Stimulated activated CD4-positive, alpha-beta T cell treated with anti-CD3 and anti-CD28 coated beads, Interleukin-15, amount 100 ng/mL, for 48 hours (primary cell): ENCODE measurements at places on chromosomes 6 and 20.
A peak's percentile ranks its signal among the peaks of the same experiment; 100 is the strongest.

DNA sequence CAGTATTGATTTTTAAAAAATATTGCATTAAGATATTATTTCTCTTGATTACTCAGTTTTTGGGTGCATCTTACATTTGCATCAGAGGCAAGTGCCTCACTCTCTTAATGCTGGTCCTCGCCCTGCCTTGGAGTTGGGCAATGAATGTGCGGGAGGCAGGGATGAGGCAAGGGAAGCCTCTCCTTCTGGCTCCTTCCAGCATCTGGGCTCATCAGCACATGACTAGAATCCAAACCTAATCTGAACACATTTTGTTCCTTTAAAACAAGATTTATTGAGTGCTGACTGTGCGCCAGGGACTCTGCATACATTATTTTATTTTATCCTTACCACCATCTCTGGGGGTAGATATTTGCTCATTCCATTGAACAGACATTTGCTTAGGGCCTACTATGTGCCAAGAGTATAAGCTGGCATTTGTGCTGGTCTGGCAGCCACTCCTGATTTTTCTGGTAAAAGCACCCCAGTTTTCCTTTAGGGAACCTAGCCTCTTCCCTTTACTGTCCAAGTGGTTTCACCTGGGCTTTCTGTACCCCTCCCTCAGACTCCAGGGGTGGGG is 71.9 kb upstream of the ZNFX1 start:
- no peak for DNase-seq

DNA sequence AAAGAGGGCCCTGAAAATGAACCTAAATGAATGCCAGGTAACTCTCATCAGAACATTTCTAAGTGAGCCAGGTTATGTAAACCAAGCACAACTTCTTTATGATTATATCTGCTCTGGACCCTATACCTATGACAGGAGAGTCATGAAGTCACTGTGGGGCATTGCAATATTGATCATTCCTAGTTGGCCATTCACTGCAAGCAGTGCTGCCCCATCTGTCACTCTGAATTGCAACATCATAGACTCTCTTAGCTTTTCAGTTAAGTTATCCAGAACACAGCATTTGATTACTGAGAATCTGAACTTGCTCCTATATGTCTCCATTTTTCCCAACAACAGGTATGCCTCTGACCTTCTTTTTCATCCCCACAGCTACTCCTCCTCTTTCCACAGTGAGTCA is 3.3 kb downstream of the COL21A1 start:
- DNase-seq = no peak

- no peak for DNase-seq
Observed at GRCh38 chr20:9093218-9093957, 24.5 kb downstream of the PLCB4 start.

GRCh38 chr20:25076731-25077609 is 5.0 kb downstream of the VSX1 start:
- DNase-seq = no peak

DNA sequence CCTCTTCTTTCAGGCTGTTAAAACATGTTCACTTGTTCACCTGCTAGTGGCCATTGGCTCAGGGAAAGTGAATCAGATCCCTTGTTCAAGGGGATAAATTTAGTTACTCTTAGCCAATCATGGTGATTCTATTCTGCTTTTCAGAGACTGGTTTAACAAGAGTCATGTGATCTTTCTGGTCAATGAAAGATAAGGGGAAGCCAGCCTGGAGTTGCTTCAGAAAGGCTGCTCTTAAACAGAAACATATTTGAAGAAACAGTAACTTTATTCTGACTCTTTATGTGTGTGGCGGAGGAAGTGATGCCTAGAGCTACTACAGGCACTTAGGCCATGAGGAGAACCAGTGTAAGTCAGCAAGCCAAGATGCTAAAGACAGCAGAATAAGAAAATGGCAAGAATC is 28.1 kb upstream of the AHI1 start:
- no peak for DNase-seq

DNA sequence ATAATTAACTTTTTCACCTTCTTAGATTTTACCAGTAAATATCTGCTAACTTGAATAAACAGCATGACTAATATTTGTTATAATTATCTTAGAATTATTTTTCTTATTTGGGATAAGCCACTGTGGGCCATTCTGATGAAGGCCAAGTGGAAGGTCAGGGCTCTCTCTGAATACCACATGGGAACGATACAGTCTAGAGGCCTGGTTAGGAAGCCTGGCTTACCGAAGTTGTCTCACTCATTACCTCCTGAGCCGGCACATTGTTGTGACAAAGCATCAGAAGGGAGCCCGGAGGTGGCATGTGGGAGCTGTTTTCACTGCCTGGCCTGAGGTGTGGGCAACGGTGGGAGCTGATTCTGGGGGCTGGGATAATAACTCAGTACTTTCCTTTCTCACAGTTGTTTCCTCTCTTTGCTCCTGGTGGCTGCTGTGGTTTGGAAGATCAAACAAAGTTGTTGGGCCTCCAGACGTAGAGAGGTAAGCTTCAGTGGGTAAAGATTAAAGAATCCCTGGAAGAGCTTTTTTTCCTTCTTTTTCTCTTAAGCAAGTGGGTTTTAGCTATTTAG is 29.2 kb downstream of the GFRA4 start:
- no peak for DNase-seq

DNA sequence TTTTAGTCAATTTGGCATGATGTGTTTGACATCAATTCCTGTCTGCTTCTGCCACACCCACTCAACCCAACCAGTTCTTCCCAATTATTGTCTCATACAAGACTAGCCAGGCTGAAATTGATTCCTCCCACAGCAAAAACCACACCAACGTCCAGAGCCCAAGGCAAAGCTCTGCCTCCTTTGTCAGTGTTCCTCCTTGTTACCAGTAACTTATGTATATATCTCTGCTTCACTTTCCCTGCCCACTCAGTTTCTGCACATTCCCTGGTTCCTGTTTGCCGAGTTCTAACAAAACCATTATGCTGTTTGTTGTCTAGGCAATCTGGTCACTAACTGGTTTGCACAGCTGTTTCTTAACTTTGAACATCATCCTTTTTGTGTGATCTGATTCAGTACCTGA is 547.9 kb upstream of the PTCHD4 start:
- DNase-seq = no peak

DNA sequence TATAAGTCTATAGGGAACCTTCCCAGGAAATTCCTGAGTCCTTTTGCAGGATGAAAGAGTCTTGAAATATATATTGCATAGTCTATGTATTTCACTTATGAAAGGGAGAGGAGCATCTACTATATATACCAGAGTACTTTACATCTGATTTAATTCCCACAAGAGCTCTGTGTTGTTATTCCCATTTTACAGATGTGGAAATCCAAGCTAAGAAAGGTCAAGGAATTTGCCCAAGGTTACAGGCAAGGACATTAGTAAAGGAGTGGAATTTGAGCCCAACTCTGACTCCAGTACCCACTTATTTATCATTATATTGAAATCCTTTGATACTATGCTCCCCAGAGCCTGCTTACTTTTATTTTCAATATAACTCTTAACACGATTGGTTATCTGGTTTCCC is 2.6 kb downstream of the SESN1 start:
- no peak for DNase-seq

- no peak for DNase-seq
Observed at GRCh38 chr6:45787384-45787783, 228.3 kb downstream of the CLIC5 start.

DNA sequence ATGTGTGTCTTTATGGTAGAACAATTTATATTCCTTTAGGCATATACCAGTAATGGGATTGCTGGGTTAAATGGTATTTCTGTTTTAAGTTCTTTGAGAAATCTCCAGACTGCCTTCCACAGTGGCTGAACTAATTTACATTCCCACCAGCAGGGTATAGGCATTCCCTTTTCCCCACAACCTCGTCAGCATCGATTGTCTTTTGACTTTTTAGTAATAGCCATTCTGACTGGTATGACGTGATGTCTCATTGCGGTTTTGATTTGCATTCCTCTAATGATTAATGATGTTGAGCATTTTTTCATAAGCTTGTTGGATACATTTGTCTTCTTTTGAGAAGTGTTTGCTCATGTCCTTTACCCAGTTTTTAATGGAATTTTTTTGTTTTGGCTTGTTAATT is 5.3 kb upstream of the TASP1 start:
- no peak for DNase-seq

- no peak for DNase-seq
Observed at GRCh38 chr20:62019881-62020492, 45.7 kb downstream of the TAF4 start.

DNA sequence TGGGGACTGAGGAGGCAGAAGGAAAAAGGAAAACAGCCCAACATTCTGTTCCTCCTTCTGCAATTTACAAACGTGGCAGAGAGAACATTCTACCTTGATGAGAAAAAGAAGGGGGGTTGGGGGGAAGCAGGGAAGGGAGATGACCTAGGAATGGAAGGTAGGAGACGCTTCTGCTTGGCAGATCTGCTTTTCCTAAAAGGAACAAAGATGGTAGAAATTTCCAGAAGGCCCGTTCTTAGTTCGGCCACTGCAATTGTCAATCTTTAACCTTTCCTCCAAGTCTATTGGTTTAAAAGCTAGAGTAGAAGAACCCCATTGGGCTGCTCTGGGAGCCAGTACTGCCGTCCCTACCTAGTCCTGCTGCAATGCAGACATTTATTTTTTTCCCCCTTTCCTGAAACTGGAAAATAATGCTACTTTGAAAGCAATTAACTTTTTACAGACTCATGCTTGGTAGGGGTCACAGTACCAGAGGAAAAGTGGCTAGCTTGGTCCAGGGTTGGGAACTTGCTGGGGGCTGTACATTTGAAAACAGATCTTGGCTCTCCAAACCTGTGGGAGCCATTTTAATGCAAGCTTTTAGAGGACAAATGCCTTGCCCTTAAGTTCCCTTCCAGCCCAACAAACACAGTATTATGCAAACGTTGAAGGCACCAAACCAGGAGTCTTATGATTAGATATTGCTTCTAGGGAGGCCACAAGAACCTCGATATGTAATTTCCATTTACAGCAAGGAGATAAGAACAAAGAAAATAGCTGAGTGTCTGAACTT is 2.6 kb downstream of the ZMYND8 start:
- DNase-seq = no peak

- no peak for DNase-seq
Observed at GRCh38 chr6:4732691-4733315, 43.4 kb upstream of the CDYL start.

DNA sequence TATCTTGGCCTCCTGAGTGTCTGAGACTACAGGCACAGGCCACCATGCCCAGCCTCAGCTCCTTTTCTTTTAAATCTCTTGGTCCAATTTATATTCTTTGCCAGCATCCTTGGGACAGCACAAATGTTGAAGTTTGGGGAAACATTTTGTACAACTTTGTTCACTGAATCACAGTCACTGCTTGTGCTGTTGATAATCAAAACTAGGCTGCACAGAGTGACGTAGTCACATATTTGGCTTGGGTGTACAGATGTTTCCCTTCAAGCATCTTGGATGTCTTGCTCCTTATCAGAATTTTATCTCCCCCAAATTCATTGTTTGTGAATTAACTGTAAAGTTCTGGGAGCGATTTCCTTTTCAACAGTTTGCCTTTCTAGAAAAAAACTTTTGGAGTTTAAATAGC is 17.9 kb downstream of the CARMIL1 start:
- no peak for DNase-seq

DNA sequence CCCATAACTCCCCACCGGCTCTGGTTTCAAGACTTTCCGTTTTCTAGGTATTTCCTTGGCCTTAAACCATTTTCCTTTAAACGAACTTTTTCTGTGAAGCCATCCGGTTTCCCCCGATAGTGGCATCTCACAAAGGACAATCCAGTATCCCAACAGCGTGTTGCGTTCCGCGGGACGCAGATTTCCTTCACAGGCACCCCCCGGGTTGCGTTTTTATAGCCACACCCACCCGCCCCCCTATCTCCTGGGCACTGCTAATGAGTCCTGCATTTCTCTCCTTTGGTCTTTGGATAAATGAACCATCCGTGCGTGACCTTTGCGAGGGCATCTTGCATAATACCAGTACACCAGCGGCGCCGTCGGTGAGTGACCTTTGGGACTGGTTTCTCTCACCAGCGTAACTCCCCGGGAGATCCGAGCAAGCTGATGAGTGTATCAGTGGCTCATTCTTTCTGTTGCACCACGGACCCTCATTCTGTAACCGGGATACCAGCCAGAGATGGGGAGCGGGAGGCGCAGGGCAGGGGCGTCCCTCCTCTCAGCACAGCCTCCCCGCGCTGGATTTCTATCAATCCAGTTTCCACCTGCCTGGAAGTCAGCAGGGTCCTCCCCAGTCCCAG is 586 bp upstream of the NQO2 start:
- DNase-seq = peak; percentile 64

GRCh38 chr6:46156701-46157100 is 14.1 kb downstream of the ENPP5 start:
- no peak for DNase-seq

GRCh38 chr20:38414769-38415450 is 20.2 kb downstream of the SNHG17 start:
- DNase-seq = no peak

DNA sequence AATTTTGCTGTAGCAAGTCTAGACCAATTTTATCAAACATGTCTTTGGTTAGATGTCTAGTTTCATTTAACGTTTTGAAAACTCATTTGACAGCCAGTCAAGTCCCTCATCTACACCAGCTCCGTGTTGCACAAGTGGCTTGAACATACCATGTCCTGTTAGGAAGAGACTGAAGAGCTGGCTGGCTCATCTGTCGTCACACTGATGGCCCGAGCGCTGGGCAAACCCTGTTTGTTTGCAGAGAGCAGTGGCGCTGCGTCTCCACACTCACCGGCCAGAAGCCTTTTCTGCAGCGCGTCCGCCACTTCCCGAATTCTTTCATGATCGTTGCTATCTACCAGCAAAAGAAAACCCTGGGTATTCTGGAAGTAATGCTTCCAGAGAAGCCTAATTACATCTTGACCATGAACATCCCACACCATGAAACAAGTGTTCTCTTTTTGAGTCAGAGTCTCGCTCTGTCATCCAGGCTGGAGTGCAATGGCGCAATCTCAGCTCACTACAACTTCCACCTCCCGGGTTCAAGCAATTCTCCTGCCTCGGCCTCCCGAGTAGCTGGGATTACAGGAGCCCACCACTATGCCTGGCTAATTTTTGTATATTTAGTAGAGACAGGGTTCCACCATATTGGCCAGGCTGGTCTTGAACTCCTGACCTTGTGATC is 10.7 kb upstream of the TCFL5 start:
- no peak for DNase-seq

GRCh38 chr6:72968704-72969103 is 256.6 kb downstream of the KHDC1L start:
- no peak for DNase-seq

- DNase-seq = no peak
Observed at GRCh38 chr6:33416386-33417127, 1.4 kb downstream of the CUTA start.

DNA sequence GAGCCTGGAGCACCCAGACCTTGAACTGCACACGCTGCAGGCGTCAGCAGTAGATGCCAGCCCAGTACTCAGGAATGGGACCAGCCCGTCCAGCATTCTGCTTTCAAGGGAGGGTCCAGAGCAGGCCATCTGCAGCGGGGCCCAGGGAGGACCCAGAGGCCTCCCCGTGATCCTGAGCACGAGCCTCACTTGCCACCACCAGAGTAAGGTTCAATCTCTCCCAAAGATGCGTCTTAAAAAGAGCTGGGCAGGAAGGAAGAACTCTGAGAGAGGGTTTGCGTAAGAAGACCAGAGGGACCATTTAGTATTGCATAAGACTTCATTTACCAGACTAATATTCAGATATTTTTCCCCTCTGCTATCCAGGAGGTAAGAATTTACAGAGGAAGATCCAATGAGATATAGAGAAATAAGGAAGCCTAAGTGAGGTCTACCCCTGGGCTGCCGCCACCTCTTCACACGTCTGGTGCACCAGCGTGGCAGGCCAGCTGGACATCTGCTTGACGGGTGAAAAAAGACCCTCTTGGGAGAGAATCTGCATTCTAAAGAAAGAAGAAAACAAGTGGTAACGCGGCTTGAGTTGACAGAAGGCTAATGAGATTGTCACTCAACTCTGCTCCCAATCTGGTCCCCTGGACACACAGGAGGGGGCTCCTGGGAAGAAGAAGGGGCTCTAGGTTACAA is 107.3 kb downstream of the PRND start:
- no peak for DNase-seq
